ENCODE measurements at places on chromosomes 6 and 20. TPM values are rescaled to one million over a fixed set of nuclear protein-coding genes. Genes with fewer than 3 reads are reported as not detected.

Gene SIRPB2
- total RNA-seq = 0.15 TPM

Gene FAM184A
- total RNA-seq = 0.53 TPM

Gene WFDC2
- total RNA-seq = not detected

Gene TRAPPC3L
- total RNA-seq = not detected
